CD4-positive, alpha-beta T cell treated with Interleukin-6 at 100 ng/mL for 8 hours (primary cell): ENCODE measurements at places on chromosomes 5 and 9.

DNA sequence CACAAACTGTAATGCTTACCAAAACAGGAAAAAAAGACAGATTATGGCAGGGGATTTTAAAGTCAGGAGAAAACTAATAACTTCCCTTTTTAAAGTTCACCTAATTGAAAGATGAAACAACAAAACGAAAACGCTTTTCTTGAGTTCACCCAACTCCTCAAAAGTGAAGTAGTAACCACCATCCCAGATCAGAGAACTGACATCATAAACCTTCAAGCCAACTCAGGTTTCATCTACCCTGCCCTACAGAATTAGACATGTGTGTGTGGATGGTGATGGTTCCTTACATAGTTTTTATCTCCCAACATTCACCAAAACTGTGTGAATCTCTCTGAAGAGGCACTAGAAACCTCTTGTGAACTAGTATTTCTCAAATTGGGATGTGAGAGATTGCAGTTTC, 195.2 kb upstream of the PTGER4 start:
- no peak for DNase-seq

DNA sequence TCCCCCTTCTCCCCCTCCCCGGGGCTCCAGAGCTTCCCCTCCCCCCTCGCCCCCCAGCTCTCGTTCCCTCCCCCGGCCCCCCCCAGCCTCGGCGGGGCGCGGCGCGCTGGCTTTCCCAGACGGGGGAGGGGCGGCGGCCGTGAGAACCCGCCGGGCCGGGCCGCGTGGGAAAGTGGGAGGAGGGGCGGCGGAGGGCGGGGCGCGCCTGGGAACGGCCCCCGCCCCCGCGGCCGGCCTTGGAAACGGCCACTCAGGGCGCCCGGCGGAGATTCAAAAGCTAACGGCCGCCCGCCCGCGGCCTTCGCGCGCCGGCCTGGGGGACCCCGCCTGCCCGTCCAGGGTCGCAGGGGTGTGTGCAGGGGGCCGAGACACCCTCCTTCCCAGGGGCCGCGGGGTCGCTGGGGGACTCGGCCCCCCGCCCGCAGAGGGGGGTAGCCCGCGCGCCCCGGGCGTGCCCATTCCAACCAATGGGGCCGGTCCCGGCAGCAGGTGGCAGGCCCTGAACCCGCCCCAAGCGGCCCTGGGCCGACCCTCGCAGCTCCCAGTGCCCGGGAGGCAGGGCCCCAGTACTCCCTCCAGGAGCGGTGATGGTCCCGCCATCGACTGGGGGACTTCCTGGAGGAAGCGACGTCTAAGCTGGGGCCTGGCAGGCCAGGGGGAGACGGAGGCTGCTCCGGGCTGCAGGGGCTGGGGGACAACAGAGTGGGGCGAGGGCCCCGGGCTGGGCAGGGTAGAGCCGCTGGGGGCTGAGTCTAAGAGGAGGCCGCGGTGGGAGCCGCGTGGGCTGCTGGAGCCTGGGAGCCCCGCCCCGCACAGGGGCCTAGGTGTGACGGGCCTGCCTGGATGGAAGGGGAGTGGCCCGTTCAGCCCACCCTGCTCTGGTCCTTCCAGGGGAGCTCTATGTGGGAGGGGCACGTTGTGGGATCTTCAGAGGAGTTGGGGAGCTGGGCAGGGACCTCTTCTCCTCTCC, 14.2 kb upstream of the NRARP start:
- DNase-seq: no peak

DNA sequence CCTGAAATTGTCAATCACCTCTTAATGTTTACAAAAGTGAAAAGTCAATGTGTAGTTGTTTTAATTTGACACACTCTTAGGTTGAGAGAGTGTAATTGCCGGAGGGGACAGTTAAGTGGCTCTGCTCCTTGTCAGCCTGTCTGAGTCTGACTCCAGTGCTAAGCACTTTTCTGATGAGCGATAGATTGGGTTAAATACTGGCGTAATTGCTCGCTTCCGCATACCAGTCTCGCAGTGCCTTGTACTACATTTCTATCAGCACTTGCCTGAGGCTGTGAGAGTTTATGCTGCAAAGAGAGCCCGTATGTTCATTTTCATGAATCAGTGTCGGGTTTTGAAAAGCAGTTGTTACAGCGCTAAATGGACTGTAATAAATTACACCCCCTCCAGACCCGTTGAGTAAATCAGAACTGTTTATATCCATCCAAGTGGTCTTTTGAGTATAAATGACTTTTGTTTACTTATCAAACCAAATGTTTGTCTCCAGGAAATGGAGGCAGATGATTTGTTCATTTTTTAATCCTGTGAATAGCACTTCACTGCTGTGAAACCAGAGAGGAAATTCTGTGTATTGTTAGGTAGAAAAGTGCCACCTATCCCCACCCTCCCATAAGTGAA, 41.0 kb upstream of the DMRT3 start:
- no peak for DNase-seq

DNA sequence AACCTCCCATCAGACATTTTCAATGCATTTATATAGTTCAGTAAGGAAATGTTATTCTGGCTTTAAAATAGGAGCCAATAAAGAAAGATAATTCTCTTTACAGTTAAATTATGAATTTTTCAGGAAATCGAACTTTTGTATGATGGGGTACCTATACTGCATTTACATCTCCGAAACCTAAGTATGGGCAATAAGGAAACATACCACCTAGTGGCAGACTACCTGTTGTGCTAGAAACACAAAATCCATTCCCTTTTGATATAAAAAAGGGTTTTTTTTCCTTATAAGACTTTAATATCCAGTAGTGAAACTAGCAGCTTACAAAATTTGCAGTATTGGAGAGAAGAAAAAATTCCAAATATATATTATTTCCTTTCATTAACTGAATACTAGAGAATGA, 21.3 kb upstream of the VLDLR start:
- DNase-seq: no peak

DNA sequence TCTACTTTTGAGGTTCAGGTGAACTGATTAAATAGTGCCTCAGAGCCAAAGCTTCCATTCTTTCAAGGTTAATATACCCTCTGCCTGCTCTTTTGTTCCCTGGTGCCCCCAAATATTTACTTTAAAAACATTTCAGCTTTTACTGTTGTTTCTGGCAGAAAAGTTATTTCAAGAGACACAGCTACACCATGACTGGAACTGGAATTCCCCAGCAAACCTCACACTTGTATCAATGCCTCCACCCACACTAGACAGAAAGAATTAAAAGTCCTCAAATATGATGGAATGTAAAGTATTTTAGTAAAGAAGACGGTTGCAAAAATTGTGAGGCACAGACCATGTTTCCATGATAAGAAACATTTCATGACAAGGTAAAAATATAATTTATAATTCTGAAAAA, 720.2 kb upstream of the TYRP1 start:
- DNase-seq: no peak

- DNase-seq: no peak
Observed at GRCh38 chr5:147065071-147065470, 169.8 kb upstream of the STK32A start.

GRCh38 chr9:69527454-69527853, 144.7 kb downstream of the APBA1 start:
- DNase-seq: no peak

- no peak for DNase-seq
Observed at GRCh38 chr9:116059466-116059865, 94.1 kb upstream of the PAPPA start.

DNA sequence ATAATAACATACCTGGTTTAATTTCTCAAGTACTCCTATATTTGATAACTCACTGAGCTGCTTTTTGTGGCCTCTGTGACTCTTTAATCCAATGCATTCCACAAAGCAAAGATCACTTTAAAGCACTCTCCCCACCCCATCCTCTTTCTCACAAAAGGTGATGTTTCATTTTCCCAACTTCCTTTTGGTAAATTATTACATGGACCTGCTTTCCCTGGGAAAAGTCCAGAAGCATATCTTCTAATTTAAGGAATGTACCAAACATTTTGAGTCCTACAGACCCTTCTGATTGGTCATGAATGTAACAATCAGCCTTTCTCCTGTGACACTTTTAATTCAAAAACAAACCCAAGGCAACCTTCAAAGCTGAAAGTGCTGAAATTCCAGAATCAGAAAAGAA, 71.1 kb downstream of the MLLT3 start:
- no peak for DNase-seq

DNA sequence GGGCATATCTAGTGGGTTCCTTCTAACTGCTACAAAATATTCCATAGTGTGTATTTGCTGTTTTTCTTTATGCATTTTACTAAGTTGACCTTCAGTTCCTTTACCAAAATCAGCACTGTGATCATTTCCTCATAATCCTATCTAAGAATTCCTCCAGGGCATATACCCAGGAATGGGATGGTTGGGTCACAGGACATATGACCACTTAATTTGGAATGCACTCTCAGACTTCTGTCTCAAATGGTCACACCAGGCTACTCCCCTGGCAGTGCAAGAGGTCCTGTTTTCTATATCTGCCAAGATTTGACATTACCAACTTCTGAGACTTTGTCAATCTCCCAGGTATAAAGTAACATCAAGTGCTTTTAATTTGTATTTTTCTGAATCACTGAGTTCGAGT, 63.9 kb downstream of the ADAMTS12 start:
- DNase-seq: no peak

- DNase-seq: no peak
Observed at GRCh38 chr9:96192710-96193109, 109.3 kb downstream of the HSD17B3 start.

DNA sequence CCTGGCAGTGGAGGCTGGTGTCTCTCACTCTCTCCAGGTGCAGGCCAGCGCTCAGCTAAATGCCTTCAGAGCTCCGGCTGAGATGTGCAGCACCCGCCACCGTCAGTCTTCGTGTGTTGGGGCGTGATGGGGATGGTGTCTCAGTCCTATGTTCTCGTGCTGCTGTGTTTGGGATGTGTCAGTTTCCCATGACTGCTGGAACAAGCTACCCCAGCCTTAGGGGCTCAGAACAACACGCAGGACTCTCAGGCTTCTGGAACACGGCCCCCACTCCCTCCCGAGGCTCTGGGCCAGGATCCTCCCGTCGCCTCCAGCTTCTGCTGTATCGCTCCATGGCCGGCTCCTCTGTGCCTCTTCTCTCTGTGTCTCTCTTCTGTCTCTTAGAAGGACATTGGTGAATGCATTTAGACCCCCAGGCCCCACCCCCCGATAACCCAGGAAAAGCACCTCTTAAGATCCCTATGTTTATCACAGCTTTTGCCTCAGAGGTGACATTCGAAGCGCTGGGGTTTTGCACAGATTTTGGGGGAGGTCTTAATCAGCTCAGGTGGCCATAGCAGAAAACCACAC, 9.6 kb upstream of the CEP72 start:
- no peak for DNase-seq

DNA sequence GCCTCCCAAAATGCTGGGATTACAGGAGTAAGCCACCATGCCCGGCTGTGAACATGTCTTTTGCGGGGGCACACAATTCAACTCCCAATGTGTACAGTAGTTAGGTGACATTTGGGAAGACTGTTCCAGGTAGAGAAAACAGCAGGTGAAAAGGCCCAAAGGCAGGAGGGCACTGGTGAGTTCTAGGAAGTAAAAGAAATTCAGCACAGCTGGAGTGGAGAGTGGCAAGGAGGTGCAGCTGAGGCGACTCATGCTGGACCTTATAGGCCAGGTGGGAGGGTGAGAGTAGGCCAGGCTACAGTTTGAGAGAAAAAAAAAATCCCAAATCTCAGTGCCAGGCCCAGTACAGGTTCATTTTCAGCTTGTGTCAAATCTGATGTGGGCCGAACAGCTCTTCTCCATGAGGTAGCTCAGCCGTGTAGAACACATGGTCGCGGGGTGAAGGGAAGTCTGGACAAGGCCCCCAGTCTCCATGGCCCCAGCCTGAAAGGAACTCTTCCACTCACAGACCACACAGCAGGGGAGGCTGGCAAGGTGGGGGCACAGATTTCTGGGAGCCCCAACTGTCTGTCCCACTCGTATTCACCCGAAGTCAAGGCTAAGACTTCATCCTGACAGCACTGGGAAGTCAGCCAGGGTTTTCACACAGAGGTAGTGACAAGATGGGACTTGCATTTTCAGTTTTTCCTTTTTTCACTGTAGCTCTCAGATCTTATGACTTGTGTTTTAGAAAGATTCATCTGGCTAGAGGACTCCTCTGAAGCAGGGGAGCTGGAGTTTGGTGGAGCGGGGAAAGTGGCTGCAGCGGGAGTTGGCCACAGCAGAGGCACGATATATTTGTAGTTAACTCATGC, 4.5 kb upstream of the HNRNPAB start:
- no peak for DNase-seq

GRCh38 chr9:132032238-132032950, 47.3 kb downstream of the MED27 start:
- no peak for DNase-seq

- DNase-seq: no peak
Observed at GRCh38 chr5:71652803-71653543, 65.8 kb downstream of the MCCC2 start.

- DNase-seq: no peak
Observed at GRCh38 chr9:84845956-84846900, 176.7 kb downstream of the NTRK2 start.
